ENCODE measurements at places on chromosomes 1 and 21.

DNA sequence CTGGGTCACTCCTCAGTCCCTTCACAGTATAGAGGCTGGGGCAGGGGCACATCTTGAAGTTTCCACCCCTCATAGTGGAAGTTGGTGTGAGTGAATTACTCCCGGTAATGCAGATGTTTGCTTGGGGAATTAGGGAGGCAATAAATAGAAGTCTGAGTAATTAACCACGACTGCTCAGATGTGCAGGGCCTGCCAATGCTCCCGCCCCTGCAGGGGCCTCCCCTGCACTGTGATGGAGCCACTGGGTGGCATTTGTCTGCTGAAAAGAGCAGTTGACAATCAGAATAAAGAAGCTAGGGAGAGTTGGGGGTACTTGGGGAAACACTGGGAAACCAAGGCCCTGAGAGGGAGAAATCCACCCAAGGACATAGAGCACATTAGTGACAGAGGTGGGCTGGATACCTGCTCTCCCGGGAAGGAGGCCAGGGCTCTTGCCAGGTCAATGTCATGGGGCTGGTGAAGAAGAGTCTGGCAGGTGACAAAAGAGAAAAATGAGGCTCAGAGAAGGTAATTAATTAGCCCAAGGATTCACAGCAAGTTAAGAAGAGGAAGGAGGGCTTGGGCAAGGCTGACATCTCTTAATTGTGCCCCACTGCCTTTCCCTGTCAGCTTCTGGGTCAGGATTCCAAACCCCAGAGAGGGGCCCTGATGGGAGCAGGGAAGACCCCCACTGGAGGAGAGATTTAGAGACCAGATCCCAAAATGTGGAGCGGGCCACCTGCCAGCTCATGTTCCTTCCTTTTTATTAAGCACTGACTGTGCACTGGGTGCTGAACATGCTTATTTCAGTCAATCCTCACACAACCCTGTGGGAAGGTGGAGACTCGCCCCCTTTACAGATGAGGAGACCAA is 436.2 kb downstream of the MATN1 start:
- H3K36me3 ChIP-seq = no peaks in the 10 kb centered on the region
- peaks cover 4% of the 10 kb centered on the region for H3K4me1 ChIP-seq
- no peak for DNase-seq
- H3K27me3 ChIP-seq = peaks cover 3% of the 10 kb centered on the region

GRCh38 chr1:239467730-239468129 is 81.4 kb downstream of the CHRM3 start:
- no peak for DNase-seq
- peaks cover 31% of the 10 kb centered on the region for H3K4me1 ChIP-seq
- no peaks in the 10 kb centered on the region for H3K36me3 ChIP-seq
- no peak overlapping the region for H3K27ac ChIP-seq
- no peak overlapping the region for H3K4me3 ChIP-seq

DNA sequence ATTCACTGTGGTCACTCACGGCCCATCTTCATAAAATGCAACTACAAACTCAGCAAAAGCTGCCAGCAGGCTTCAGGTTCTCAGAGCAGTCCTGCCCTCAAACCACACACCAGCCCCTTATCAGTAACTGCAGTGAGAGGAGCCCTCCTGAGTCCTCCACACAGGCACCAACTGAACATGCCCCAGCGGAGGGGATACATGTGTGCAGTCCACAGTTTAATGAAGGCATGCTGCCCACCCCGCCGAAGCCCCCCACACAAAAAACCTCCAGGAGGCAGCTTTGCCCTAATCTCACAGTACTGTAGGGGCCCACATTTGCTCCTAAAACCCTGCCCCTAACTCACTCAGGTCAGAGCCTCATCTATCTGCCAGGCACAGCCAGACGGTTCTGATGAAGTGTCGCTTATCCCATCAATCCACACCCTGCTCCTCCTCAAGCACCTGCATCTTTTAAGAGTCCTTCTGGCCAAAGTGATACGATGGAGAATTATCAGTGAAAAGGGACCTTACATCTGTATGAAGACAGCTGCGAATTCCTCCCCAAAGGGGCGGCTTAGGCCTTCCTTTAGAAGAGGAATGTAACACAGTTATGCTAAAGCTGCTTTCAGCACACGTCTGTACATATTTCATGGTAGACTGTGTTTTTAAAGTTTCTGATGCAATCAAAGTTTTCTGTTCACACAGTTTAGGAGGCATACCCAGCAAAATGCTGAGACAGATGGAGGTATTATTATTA is 3.5 kb downstream of the ABCB10 start:
- no peak overlapping the region for H3K27ac ChIP-seq
- peaks cover 2% of the 10 kb centered on the region for H3K27me3 ChIP-seq
- peaks cover 3% of the 10 kb centered on the region for H3K36me3 ChIP-seq
- peaks cover 21% of the 10 kb centered on the region for H3K4me1 ChIP-seq

DNA sequence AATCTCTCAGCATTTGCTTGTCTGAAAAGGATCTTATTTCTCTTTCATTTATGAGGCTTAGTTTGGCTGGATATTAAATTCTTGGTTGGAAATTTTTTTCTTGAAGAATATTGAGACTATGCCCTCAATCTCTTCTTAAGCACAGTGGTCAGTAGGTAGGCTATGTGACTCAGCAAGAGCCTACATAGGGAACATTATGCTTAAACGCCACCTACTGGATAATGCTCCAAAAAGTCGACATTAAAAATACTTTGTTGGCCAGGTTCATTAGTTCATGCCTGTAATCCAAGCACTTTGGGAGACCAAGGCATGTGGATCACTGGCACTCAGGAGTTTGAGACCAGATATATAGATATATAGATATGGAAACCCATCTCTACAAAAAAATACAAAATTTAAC is 678.0 kb upstream of the USP24 start:
- H3K4me1 ChIP-seq = no peaks in the 10 kb centered on the region
- H3K27ac ChIP-seq = no peak overlapping the region
- no peaks in the 10 kb centered on the region for H3K36me3 ChIP-seq
- DNase-seq = peak; percentile 11
- H3K27me3 ChIP-seq = no peaks in the 10 kb centered on the region

GRCh38 chr1:109249654-109250401 is 489 bp downstream of the CELSR2 start:
- H3K4me1 ChIP-seq = peaks cover 14% of the 10 kb centered on the region
- H3K27me3 ChIP-seq = peaks cover 16% of the 10 kb centered on the region
- no peaks in the 10 kb centered on the region for H3K36me3 ChIP-seq
- no peak overlapping the region for H3K4me3 ChIP-seq
- no peak overlapping the region for H3K27ac ChIP-seq

GRCh38 chr21:25931765-25932164 is 197.0 kb downstream of the GABPA start:
- H3K36me3 ChIP-seq = peaks cover 53% of the 10 kb centered on the region
- H3K27ac ChIP-seq = peak overlapping the region; percentile 88
- H3K27me3 ChIP-seq = peaks cover 5% of the 10 kb centered on the region
- DNase-seq = no peak
- H3K4me3 ChIP-seq = peak overlapping the region; percentile 78
- H3K4me1 ChIP-seq = peaks cover 68% of the 10 kb centered on the region

GRCh38 chr1:5502311-5503194 is 489.7 kb downstream of the NPHP4 start:
- no peak for DNase-seq
- no peaks in the 10 kb centered on the region for H3K4me1 ChIP-seq
- no peaks in the 10 kb centered on the region for H3K36me3 ChIP-seq
- peaks cover 6% of the 10 kb centered on the region for H3K27me3 ChIP-seq
- no peak overlapping the region for H3K27ac ChIP-seq

DNA sequence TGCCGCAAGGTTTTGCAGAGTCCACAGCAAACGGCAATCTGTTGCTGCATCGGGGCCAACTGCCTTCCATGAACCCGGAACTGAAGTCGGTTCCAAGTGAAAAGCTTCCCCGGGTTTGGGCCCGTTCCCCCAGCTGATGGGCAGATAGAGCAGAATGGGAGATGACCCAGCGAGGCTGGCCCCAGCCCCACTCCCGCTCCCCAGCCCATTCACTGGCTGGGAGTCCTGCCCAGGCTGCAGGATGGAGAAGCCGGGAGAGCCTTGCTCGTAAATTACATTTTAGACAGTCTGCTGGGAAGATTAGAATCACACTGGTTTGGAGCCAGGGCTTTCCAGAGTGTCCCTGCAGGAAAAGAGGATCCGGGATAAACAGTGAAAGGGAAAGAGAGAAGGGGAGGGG is 31.6 kb upstream of the PAX7 start:
- H3K27me3 ChIP-seq = no peaks in the 10 kb centered on the region
- no peaks in the 10 kb centered on the region for H3K4me1 ChIP-seq
- H3K36me3 ChIP-seq = no peaks in the 10 kb centered on the region
- no peak overlapping the region for H3K4me3 ChIP-seq

DNA sequence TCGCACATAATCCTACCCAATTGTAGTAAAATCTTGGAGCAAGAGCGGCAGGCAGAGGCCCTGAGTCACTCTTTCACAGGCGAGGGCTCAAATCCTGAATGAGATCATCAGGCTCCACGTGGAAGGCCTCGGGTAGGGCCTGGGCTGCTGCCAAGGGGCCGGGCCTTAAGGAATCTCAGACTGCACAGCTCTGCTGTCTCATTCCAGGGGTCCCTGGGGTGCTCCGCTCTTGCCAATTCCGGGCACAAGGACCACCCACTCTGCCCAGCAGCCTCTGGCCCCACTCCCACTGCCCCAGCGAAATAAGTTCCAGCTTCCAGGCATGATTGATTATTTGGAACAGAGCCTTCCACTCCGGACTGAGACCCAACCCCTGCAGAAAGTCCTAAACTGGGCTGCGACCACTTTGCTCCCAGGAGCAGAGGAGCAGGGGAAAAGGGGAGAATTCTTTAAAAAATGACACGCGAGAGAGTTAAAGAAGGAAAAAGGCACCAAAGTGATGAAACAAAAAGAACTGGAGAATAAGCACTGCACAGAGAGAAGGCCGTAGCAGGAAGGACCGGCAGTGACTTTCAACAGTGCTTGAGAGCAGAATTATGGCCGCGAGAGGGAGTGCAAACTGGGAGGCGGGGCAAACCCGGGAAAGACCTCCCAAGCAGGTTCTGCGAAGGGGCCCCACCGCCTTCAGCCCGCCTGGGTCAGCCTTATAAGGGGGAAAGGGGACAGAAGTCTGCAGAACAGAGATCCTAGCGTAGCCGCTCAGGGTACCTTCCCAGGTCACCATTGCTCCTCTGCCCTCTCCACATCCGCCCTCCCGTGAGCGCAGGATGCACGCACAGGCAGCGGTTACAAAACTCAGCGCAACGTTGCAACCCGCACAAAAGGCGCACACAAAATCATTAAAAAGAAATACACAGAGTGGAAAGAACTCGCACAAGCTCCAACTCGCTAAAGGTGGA is 2.0 kb downstream of the ADAMTS1 start:
- peaks cover 46% of the 10 kb centered on the region for H3K4me1 ChIP-seq
- peaks cover 50% of the 10 kb centered on the region for H3K36me3 ChIP-seq
- peak overlapping the region; percentile 40 for H3K27ac ChIP-seq
- peaks cover 31% of the 10 kb centered on the region for H3K27me3 ChIP-seq

GRCh38 chr1:214321705-214322453 is 40.9 kb downstream of the SMYD2 start:
- peaks cover 19% of the 10 kb centered on the region for H3K4me1 ChIP-seq
- DNase-seq = no peak
- no peak overlapping the region for H3K27ac ChIP-seq
- no peak overlapping the region for H3K4me3 ChIP-seq
- no peaks in the 10 kb centered on the region for H3K27me3 ChIP-seq
- peaks cover 17% of the 10 kb centered on the region for H3K36me3 ChIP-seq

DNA sequence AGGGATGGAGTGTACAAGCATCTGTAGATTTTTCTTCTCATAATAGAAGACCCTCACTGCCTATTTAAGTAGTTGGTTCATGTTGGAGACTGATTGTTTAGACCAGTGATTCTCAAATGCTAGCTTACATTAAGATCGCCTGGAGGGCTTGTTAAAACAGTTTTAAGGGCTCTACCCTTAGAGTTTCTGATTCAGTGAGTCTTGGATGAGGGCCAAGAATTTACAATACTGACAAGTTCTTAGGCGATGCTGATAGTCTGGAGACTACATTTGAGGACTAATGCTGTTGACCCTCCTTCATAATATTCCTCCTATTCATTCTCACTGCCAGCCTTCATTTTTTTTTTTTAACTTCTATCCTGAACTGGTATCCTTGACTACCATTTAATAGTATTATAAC is 15.2 kb upstream of the AGO3 start:
- no peaks in the 10 kb centered on the region for H3K27me3 ChIP-seq
- H3K27ac ChIP-seq = no peak overlapping the region
- DNase-seq = no peak
- H3K4me1 ChIP-seq = no peaks in the 10 kb centered on the region
- no peak overlapping the region for H3K4me3 ChIP-seq
- peaks cover 52% of the 10 kb centered on the region for H3K36me3 ChIP-seq

DNA sequence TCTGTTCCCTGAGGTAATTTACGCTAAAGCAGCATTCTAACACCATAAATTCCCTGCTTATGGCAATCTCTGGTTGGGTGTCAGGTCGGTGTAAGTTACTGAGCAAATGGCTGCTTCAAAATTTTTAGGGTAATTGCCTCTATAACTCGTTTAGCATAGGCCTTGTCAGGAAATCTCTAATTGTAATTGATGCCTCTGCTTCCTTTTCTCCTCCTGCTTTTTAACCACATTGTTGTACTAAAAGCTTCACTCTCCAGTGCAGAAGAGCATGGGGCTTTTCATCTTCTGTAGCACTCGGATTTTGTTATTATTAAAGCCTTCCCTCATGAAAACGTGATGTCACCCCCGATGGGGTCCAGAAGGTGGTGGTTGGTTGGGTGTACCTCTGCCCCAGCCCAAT is 141.6 kb upstream of the NBPF11 start:
- peaks cover 4% of the 10 kb centered on the region for H3K36me3 ChIP-seq
- peaks cover 6% of the 10 kb centered on the region for H3K27me3 ChIP-seq
- DNase-seq = no peak
- H3K4me3 ChIP-seq = no peak overlapping the region
- no peaks in the 10 kb centered on the region for H3K4me1 ChIP-seq

- no peaks in the 10 kb centered on the region for H3K27me3 ChIP-seq
- DNase-seq = no peak
- no peaks in the 10 kb centered on the region for H3K4me1 ChIP-seq
- H3K27ac ChIP-seq = no peak overlapping the region
Measured at GRCh38 chr1:83641206-83641658, 357.7 kb downstream of the TTLL7 start.

GRCh38 chr1:102470767-102471166 is 474.0 kb upstream of the OLFM3 start:
- H3K27me3 ChIP-seq = no peaks in the 10 kb centered on the region
- no peak overlapping the region for H3K4me3 ChIP-seq
- no peak overlapping the region for H3K27ac ChIP-seq
- H3K4me1 ChIP-seq = no peaks in the 10 kb centered on the region

DNA sequence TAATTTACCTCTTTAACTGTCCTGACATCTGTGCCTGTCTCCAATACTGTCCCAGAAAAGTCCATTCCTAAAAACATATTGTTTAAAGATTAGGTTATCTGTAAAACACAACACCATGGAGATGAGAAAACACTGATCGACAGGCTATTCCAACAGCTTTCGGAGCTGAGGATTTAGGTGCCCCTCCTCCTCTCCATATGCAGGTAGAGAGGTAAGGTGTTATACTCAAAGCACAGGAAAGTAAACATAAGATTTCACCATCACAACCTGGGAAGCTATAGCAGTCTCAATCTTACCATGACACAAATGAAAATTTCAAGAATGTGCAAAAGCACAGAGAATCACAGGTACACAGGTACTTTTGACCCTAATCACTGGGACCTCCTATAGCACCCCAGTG is 60.9 kb upstream of the RASAL2 start:
- H3K27me3 ChIP-seq = peaks cover 6% of the 10 kb centered on the region
- no peak overlapping the region for H3K4me3 ChIP-seq
- peaks cover 18% of the 10 kb centered on the region for H3K4me1 ChIP-seq
- H3K27ac ChIP-seq = no peak overlapping the region
- no peaks in the 10 kb centered on the region for H3K36me3 ChIP-seq
